ENCODE measurements at places on chromosomes 12 and 14.

GRCh38 chr14:74155287-74155686 lies 70.5 kb downstream of the LIN52 start:
- no peak for DNase-seq

- no peak for DNase-seq
Measured at GRCh38 chr12:64028541-64028940, 184.0 kb downstream of the SRGAP1 start.

DNA sequence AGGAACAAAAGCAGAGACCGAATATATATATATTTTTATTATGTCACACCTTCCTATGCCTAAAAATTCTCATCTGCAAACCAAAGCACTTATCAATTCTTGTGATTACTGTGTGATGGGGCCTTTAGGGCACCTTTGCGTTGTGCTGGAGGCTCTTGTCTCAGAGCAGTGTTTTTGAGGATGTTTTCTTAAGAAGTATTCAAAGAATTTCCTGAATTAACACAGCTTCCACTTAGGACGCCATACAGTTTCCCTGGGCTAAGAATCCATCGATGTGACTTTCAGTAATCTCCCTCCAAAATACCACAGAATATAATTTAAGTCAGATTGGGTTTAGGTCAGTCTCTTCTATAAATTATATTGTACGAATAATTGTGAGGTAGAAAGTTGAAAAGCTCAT lies 22.0 kb upstream of the HIF1A start:
- DNase-seq = no peak

DNA sequence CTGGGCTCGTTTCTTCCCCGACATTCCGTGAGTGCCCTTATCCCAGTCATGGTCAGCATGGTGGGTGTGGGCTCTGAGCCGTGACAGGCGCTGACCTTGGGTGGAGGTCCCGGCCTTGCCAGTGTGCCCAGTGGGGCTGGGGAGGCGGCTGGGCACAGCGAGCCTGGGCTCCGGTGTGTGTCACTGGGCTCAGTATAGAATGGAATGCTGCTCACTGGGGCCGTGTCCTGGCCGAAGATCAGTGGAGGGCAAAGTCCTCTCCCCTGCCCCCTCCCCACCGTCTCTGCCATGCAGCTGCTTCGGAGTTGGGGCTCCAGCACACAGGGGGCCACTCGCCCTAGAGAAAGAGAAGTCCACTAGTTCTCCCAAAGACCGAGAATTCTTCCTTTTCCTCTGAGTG lies 164.4 kb downstream of the TSPAN9 start:
- no peak for DNase-seq

DNA sequence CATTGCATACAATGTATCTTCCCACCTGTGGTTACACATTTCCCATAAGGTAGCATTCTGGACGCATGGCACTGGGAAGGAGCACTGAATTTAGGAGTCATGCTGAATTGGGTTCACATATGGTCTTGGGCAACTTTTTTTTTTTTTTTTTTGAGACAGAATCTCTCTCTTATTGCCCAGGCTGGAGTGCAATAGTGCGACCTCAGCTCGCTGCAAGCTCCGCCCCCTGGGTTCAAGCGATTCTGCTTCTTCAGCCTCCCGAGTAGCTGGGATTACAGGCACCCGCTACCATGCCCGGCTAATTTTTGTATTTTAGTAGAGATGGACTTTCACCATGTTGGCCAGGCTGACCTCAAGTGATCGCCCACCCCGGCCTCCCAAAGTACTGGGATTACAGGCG lies 13.3 kb downstream of the DIP2B start:
- no peak for DNase-seq

DNA sequence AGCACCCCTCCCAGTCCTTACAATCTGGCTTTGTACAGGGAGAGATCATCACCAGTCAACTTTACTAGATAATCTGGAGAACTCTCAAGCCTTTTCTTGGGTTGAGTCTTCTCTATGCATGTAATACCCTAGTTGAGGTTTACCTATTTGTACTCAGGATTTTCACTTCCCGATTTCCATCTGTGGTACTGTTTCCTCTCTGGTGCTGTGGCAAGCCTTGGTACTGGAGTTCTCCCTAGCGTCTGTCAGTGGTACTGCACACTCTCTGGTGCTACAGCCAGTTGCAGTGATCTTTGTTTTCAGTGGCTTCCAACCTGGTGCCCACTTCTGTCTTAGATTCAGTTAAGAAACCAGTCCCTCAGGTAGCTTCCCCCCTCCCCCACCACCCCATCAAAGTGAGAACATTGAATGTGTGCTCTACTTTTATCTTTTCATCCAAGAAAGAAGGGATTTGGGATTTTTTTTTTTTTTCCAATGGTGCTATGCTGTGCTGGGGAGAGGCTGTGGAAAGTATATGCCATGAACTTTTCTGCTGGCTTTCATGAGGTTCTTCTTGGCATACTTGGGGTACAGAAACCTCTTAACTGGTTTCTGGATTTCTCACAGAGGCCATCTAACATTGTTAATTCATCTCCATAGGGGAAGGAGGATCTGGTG lies 69.4 kb upstream of the EVL start:
- DNase-seq = no peak

GRCh38 chr14:65664436-65664835 lies 251.9 kb downstream of the FUT8 start:
- DNase-seq = no peak

DNA sequence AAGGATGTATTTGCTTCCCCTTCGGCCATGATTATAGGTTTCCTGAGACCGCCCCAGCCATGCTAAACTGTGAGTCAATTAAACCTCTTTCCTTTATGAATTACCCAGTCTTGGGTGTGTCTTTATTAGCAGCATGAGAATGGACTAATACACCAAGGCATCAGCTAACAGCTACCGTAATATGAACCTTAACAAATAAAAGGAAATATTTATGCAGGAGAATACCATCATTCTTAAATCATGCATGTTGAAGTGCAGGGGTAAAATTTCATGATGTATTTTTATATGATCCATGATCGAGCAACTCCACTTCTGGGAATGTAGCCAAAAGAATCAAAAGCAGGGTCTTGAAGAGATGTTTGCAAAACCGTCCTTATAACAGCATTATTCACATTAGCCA lies 379.0 kb downstream of the NPAS3 start:
- no peak for DNase-seq

All from T1000 (cell line).